NCI-H82 (cell line): ENCODE measurements at places on chromosomes 7 and 10.
A peak's percentile ranks its signal among the peaks of the same experiment; 100 is the strongest.

GRCh38 chr10:89301721-89302445, at the start of gene IFIT2:
TSS of gene IFIT2 (plus strand) at chr10:89302046. CDS start at chr10:89302124, 78 bp downstream.
- DNase-seq = no peak

- no peak for DNase-seq
These were observed 4.8 kb upstream of the EVX1 start for GRCh38 chr7:27237735-27238334.

DNA sequence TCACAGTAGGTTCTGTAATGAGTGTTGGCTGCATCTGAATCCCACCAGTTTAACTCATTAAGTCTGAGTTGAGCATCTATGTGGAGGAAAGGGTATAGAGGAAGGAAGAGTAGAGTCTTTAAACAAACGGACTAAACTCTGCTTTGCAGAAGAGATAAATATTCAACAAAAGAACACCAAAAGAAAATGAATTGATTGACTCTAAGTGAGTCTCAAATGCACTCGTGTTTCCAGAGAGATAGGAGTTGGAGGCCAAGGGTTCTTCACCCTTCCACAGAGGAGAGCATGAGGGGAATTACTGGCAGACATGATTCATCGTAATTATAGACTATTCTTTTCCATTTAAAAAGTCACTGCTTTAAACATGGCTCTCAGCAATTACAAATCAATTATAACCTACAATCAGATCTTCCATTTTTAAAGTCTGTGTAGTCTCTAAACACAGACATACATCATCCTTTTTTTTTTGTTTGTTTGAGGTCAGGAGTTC, 56.3 kb downstream of the PLPP4 start:
- no peak for DNase-seq

DNA sequence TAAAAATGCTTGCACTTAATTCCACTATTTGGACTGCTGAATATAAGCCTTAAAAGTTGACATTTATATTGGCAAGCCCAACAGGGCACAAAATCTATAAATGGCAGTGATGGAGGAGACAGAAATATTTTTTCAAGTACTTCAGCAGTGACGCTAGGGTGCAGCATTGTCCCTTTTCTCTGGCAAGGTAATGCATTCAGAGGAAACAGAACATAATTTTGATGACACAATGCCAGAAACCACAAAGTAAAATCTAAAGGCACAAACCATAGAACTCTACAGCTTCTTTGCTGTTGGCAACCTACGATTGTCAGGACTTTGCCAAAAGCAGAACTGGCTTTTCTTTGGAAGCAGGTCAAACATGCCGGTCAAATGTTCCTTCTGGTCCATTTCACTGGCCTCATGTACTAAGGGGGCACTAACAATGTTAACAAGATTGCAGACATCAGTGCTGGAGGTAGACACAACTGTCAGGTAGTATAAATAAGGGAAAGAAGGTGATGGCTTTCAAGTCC, 30.9 kb upstream of the FAM133B start:
- DNase-seq = peak; percentile 81

DNA sequence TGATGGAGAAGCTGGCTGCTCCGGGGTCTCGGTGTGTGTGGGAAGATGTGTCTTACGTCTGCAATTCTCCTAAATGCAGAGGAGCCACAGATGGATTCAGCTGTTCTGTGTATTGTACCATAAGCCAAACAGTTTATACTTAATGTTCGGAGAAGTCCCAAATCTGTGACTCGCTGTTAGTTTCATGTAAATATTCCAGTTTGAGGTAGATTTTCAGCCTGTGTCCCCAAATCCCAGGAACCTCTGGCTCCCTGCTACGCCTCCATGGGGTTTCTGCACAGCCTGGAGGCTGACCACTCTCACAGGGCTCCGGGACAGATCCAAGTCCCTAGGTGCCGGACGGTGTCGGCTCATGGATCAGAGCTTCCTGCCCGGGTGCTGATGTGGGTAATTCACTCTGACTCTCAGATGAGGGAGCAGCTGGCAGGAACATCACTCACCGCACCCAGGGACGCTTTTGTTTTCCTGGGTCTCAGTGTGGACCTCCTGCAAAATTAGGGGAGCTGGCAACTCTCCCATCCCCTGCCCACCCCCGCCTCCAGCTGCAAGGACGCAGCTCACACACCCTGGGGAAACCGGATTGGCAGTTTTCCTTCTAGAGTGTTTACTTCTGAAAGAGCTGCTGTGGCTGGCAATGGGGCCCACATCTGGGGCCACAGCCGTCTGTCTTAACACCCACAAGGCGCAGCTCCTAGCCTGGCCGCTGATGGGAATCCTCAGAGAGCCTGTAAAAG, 421.1 kb upstream of the FOXK1 start:
- no peak for DNase-seq
